Large intestine (tissue), 12 donors: ENCODE measurements at places on chromosomes 7 and 10. TPM values are rescaled to one million over a fixed set of nuclear protein-coding genes. Genes with fewer than 3 reads are reported as not detected.

The SAMD9 gene
- 6.1 TPM for polyA plus RNA-seq

The SYPL1 gene
- polyA plus RNA-seq, result 97.0 TPM

The INPP5A gene
- polyA plus RNA-seq, result 25.3 TPM

The SPDYE16 gene
- polyA plus RNA-seq, result 1.2 TPM

The TACC2 gene
- polyA plus RNA-seq, result 85.5 TPM

The STEAP1 gene
- 31.6 TPM for polyA plus RNA-seq

GRCh38 chr10:62735464-62736167 is 68.9 kb upstream of the ADO start:
- H3K4me3 ChIP-seq, result no peak overlapping the region
- H3K27ac ChIP-seq, result no peak overlapping the region
- no peaks in the 10 kb centered on the region for H3K27me3 ChIP-seq
- H3K4me1 ChIP-seq, result no peaks in the 10 kb centered on the region
- H3K36me3 ChIP-seq, result no peaks in the 10 kb centered on the region
- no peak for DNase-seq

DNA sequence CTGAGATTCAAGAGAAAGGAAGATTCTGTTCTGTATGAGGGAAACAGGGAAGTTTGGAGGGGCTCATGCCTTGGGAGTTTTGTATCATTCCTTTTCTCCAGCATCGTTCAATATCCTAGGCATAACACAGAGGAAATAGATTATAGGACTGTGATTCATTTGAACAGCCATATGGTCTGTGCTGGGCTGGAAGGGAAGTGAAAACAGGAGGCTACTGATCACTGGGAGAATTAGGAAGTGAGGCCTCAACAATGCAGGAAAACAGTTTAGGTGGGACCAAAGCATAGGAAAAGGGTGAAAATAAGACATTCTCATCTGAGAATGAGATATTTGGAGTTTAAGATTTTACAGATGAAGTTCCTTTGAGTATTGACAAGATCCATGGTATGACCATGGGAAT is 70.7 kb upstream of the MKX start:
- H3K27ac ChIP-seq, result no peak overlapping the region
- H3K27me3 ChIP-seq, result peaks cover 2% of the 10 kb centered on the region
- H3K4me3 ChIP-seq, result no peak overlapping the region
- no peaks in the 10 kb centered on the region for H3K4me1 ChIP-seq
- no peak for DNase-seq

GRCh38 chr10:22704471-22704911 is 9.9 kb downstream of the PIP4K2A start:
- H3K36me3 ChIP-seq, result no peaks in the 10 kb centered on the region
- no peak overlapping the region for H3K4me3 ChIP-seq
- no peak overlapping the region for H3K27ac ChIP-seq
- H3K4me1 ChIP-seq, result no peaks in the 10 kb centered on the region

- H3K4me1 ChIP-seq, result peaks cover 6% of the 10 kb centered on the region
- DNase-seq, result no peak
- H3K4me3 ChIP-seq, result no peak overlapping the region
- H3K27me3 ChIP-seq, result no peaks in the 10 kb centered on the region
These were observed 284.8 kb downstream of the TNS3 start for GRCh38 chr7:47297120-47297519.

- no peak for DNase-seq
- no peaks in the 10 kb centered on the region for H3K4me1 ChIP-seq
- H3K4me3 ChIP-seq, result no peak overlapping the region
- no peak overlapping the region for H3K27ac ChIP-seq
- H3K27me3 ChIP-seq, result no peaks in the 10 kb centered on the region
- no peaks in the 10 kb centered on the region for H3K36me3 ChIP-seq
These were observed 105.2 kb downstream of the PLCE1 start for GRCh38 chr10:94098896-94099295.

DNA sequence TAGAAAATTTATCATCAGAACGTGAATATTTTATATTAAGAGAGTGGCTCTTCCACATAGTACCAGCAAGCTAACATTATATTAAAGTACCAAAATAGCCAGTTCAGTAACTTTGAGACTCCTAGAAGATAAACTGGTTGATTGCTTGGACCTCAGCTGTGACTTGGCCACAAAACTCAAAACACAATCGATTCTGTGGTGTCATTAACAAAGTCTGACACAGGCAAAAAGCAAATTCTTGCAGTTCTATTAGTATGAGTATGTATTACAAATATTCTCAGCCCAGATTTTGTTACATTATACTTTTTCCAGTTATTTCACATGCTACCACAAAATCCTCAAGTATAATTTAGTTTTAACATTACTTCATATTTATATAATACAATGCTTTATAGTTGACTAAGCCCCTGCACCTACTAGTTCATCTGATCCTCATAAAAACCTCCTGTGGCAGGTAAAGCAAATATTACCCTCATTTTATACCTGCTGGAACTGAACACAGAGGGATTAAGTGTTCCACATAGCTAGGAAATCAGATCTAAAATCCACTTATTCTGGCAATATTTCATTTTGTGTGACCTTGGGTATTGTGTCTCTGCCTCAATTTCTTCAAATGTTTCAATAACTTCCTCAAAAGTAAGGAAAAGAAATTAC is 279.9 kb upstream of the MKLN1 start:
- DNase-seq, result no peak
- no peaks in the 10 kb centered on the region for H3K27me3 ChIP-seq
- peaks cover 3% of the 10 kb centered on the region for H3K4me1 ChIP-seq
- no peak overlapping the region for H3K27ac ChIP-seq

GRCh38 chr7:159098811-159099655 is 45.6 kb downstream of the VIPR2 start:
- H3K4me1 ChIP-seq, result peaks cover 3% of the 10 kb centered on the region
- no peak overlapping the region for H3K4me3 ChIP-seq
- H3K27me3 ChIP-seq, result no peaks in the 10 kb centered on the region
- H3K27ac ChIP-seq, result no peak overlapping the region
- H3K36me3 ChIP-seq, result no peaks in the 10 kb centered on the region
- peak; percentile 15 for DNase-seq

DNA sequence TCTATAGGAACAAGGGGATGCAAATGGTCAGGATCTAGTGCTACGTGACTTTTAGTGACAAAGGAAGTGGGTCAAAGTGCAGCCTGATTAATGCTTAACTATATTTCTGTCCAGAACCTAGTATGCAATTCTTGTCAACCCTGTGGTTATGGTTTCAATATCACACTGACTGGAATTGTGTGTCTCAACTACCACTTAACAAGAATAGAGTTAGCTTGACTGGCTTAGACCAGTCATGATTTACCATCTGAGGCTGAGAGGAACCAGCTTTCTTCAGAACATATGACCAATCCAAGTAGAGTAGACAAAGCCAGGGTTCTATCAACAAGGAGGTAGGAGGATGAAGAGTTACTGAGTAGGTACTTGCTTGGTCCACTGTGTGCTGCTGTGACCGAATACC is 54.4 kb downstream of the MYPN start:
- H3K27me3 ChIP-seq, result no peaks in the 10 kb centered on the region
- H3K4me3 ChIP-seq, result no peak overlapping the region
- peak; percentile 83 for DNase-seq
- H3K36me3 ChIP-seq, result no peaks in the 10 kb centered on the region
- peak overlapping the region; percentile 74 for H3K27ac ChIP-seq
